ENCODE measurements at places on chromosomes 11 and 22. TPM values are rescaled to one million over a fixed set of nuclear protein-coding genes. Genes with fewer than 3 reads are reported as not detected.

The SMTNL1 gene
- polyA plus RNA-seq = not detected

GRCh38 chr11:130533871-130534270, 85.4 kb downstream of the ADAMTS15 start:
- H3K36me3 ChIP-seq = no peaks in the 10 kb centered on the region
- H3K4me1 ChIP-seq = peaks cover 12% of the 10 kb centered on the region
- peaks cover 5% of the 10 kb centered on the region for H3K27me3 ChIP-seq
- no peak overlapping the region for H3K27ac ChIP-seq
- no peak for DNase-seq

The SHANK2 gene
- 2.2 TPM for polyA plus RNA-seq

The MS4A4A gene
- 1.6 TPM for polyA plus RNA-seq

DNA sequence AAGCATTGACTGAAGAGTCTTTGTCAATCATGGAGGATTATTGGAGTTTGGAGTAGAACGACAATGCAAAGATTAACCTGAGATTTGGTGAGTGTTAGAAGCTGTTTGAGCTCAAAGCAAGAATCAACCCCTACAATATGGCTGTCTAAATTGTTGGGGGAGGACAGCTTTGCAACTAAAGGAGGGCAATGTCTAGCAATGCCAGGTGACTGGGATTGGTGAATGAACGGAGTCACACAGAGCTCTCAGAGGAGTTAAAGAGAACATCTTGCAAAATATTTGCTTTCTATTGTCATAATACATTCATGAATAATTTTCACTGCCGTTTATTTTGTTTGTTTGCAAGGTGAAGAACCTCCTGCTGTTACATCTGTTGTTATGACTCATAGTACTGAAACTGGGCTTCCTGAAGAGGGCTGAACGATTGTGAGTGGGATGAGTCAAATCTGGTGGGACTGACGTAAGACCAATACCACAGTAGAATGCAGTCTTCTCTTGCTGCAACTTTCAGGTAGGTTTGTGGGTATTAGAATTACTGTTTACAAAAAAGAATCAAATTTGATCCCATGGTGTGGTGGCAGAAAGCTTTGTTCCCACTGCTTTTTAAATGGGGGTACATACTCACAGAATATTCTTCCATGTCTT, 281.9 kb downstream of the CADM1 start:
- H3K4me3 ChIP-seq = no peak overlapping the region
- H3K36me3 ChIP-seq = no peaks in the 10 kb centered on the region
- peak overlapping the region; percentile 53 for H3K27ac ChIP-seq
- H3K4me1 ChIP-seq = no peaks in the 10 kb centered on the region

DNA sequence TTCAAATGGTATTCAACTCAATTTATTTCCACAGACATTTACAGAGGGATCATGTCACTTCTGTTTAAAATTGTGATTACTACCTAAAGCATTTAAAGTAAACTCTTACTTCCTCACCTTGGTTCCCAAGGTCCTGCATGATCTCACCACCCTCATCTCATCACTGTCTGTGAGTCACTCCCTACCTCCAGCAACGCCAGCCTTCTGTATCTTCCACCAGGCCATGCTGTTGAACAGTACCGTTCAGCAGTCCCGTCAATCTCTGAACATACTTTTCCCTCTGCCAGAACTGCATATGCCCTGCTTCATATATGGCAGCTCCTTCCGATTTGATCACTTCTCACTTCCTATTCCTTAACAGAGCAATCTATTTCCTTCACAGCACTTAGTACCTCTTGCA, 2.0 kb downstream of the FBXO3 start:
- DNase-seq = no peak
- no peak overlapping the region for H3K4me3 ChIP-seq
- peaks cover 5% of the 10 kb centered on the region for H3K4me1 ChIP-seq
- H3K36me3 ChIP-seq = peaks cover 5% of the 10 kb centered on the region

The SEPTIN3 gene
- 1.2 TPM for polyA plus RNA-seq

The SCGB1C1 gene
- polyA plus RNA-seq = not detected

DNA sequence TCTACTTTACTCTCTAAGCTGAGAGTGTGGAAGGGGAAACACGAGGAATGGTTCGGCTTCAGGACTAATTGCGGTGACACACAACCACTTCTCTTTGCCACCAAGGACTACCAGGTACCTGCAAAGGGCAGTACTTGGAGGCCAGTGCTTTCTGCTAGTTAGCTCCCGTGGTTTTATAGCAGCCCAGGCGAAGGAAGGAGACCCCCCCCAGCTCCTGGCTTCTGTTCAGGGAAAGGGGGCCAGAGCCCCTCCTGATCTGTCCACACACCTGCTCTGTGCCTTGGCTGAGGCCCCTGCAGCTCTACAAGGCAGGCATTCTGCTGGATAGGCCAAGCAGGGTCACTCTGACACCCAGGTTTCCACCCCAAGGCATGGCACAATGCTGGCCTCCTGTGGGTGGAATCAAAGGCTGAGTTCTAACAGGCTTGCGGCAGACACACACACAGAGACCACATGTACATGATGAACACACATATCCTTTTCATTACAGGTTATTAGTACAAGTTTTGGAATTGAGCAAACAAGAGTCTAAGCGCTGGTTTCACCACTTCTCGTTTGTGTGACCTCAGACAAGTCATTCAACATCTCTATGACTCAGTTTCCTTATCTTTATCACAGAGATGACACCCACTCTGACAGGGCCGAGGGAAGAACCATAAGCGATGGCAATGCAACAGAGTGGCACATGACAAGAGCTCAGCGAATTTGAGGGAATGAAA, 7.5 kb downstream of the SERPIND1 start:
- H3K36me3 ChIP-seq = peaks cover 11% of the 10 kb centered on the region
- no peaks in the 10 kb centered on the region for H3K27me3 ChIP-seq
- no peak overlapping the region for H3K4me3 ChIP-seq
- no peak for DNase-seq

- H3K4me3 ChIP-seq = no peak overlapping the region
- no peaks in the 10 kb centered on the region for H3K4me1 ChIP-seq
- H3K36me3 ChIP-seq = no peaks in the 10 kb centered on the region
- DNase-seq = no peak
- H3K27ac ChIP-seq = no peak overlapping the region
- no peaks in the 10 kb centered on the region for H3K27me3 ChIP-seq
Measured at GRCh38 chr11:23865341-23865975, 631.4 kb upstream of the LUZP2 start.

The MAJIN gene
- not detected for polyA plus RNA-seq

DNA sequence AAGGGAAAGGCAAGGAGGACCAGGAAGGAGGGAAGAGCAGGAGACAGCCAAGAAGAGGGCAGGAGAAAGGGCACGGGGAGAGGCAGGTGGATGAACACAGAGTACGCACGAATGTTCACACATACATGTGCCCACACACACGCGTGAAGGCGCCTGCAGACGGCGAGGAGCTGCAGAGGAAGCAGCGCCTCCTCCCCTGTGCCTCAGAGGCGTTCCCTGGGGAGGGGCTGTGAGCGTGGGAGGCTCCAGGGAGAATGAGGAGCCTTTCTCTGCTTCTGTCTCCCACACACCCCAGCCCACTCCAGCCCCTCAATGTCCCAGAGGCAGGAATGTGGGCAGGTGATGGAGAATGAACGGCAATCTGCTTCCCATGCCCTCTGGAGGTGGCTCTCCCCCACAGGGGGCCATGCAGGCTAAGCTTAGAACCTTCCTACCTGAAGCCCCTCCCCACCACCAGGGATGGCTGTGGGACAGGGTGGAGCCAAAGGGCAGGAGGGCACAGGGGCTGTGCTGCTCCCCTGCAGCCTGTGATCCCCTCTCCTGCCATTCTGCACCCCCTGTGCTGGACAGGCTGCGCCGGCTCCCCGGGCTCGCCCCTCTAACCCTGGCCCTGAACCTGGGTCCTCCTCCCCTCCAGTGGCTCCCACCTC, 25.3 kb downstream of the PPM1F start:
- H3K36me3 ChIP-seq = peaks cover 1% of the 10 kb centered on the region
- H3K4me3 ChIP-seq = no peak overlapping the region
- H3K4me1 ChIP-seq = no peaks in the 10 kb centered on the region
- H3K27me3 ChIP-seq = no peaks in the 10 kb centered on the region

DNA sequence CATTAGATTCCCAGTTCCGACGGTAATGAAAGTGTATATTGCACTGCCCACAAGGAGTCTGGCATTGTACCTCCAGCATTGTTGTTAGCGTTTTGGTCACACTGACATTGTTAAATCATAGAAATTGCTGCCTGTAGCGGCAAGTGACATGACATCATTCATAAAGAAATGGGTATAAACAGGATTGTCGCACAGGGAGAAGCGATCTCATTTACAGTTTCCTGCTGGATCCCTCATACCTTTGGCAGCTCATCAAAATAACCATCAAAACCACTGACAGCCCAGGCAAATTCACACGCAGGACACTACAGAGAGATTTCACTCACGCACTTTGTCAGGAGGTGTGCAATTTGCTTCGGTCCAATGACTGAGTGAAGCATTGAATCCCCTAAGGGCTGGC, 3.5 kb downstream of the HTR3B start:
- no peaks in the 10 kb centered on the region for H3K27me3 ChIP-seq
- DNase-seq = no peak
- H3K36me3 ChIP-seq = no peaks in the 10 kb centered on the region
- no peak overlapping the region for H3K27ac ChIP-seq
- H3K4me1 ChIP-seq = no peaks in the 10 kb centered on the region
- H3K4me3 ChIP-seq = no peak overlapping the region

DNA sequence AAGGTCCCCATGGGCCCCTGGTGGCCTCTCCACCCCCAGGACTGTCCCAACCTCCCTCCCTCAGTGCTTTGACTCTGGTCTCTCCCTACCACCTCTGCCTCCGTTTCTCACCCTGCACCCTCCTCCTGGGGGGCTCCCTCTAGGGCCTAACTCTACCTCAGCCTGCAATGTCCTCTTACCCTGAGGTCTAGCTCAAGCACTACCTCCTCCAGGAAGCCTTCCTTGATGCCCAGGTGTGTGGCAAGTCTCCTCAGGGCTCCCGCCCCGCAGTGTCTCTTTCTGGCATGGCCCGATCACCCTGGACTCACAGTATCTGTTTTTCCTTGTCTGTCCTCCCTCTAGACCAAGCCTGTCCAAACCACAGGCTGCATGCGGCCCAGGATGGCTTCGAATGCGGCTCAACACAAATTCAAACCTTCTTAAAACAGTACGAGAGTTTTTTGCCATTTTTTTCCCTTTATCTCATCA, 90.8 kb downstream of the PHF21B start:
- no peak overlapping the region for H3K27ac ChIP-seq
- H3K36me3 ChIP-seq = no peaks in the 10 kb centered on the region
- DNase-seq = no peak
- no peaks in the 10 kb centered on the region for H3K27me3 ChIP-seq
- H3K4me3 ChIP-seq = no peak overlapping the region

GRCh38 chr11:115279813-115280761, 224.1 kb downstream of the CADM1 start:
- H3K36me3 ChIP-seq = no peaks in the 10 kb centered on the region
- H3K4me3 ChIP-seq = no peak overlapping the region
- no peak overlapping the region for H3K27ac ChIP-seq

The BSX gene
- not detected for polyA plus RNA-seq

- no peak for DNase-seq
- H3K27me3 ChIP-seq = no peaks in the 10 kb centered on the region
- H3K4me1 ChIP-seq = peaks cover 7% of the 10 kb centered on the region
Measured at GRCh38 chr22:46780453-46780852, 18.0 kb downstream of the TBC1D22A start.

The KBTBD4 gene
- 10.5 TPM for polyA plus RNA-seq

The CASP4 gene
- 113 TPM for polyA plus RNA-seq

The ENTHD1 gene
- not detected for polyA plus RNA-seq

DNA sequence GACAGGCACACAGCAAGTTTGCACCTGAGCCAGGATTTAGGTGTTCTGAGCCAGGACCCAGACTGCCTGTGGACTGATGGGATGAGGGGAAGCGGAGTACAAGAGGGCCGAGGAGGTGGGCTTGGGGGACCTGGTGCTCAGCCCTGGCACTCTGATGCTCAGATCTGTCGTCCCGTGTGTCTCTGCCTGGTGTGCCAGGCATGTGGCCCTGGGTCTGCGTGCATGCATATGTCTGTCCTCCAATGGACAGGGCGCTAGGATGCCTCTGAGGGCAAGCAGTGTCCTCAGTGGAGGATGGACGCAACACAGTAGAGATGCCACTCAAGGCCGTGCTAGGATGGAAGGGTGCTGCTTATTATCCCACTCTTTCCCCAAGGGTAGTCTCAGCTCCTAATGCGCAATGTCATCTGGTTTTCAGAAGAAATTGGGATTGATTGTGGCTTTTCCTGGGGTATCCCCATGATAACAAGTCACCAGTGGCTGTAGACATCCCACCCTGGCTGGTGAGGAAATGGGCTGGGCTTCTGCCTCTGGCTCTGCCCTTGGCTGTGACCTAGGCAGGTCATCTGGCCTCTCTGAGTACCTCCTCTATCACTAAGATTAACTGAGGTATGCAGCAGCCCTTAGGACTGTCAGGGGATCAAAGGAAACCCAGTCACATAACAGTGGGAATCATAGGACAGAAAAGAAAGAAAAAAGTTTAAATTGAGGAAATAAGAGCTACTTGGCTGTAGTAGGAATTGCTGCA, 35.7 kb upstream of the SUSD2 start:
- H3K36me3 ChIP-seq = no peaks in the 10 kb centered on the region
- H3K27ac ChIP-seq = peak overlapping the region; percentile 28
- H3K4me1 ChIP-seq = peaks cover 62% of the 10 kb centered on the region
- H3K27me3 ChIP-seq = no peaks in the 10 kb centered on the region
- H3K4me3 ChIP-seq = no peak overlapping the region

The CRYBA4 gene
- polyA plus RNA-seq = not detected

The PDE2A gene
- polyA plus RNA-seq = 31.6 TPM

DNA sequence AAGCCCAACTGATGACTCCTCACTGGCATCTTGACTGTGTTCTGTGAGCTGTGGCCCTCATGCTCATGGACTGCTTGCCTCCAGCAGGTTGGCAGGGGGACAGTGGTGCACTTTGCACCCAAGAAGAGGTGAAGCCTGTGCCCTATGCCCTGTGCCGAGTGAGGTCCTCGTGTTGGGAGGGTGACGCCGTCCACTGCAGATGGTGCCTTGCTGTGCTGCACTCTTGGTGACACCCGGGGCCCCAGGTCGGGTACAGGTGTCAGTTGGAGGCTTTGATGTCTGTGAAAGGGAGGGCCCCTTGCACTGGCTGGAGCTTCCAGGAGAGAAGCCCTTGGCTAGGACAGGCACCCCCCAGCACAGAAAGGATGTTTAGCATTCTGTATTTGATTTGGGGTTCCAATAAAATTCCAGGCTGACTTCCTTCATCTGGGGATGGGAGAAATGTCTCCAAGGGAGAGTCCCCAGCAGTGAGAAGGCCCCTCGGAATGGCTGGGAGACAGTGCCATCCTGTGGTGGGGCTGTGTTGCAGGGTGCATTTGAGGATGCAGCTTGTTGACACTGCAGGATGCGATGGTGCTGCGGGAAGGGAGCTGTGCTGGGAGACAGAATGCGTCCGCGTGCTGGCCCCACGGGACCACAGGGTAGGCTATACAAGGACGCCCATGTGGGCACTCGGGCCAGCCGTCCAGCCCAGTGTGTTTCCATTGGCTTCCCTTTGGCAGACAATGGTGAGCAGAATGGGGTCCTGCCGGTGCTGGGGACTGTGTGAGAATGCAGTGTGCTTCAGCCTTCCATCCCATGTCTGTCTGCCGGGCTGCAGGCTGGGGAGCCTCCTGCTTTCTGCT, 2.5 kb upstream of the ZDHHC8 start:
- H3K27ac ChIP-seq = no peak overlapping the region
- peaks cover 2% of the 10 kb centered on the region for H3K36me3 ChIP-seq
- H3K27me3 ChIP-seq = no peaks in the 10 kb centered on the region
- peaks cover 29% of the 10 kb centered on the region for H3K4me1 ChIP-seq
- peak; percentile 46 for DNase-seq
- H3K4me3 ChIP-seq = no peak overlapping the region

GRCh38 chr22:44382116-44383038, 69.6 kb upstream of the SHISAL1 start:
- H3K4me3 ChIP-seq = no peak overlapping the region
- DNase-seq = no peak
- H3K36me3 ChIP-seq = no peaks in the 10 kb centered on the region
- H3K27me3 ChIP-seq = no peaks in the 10 kb centered on the region

The OR56B4 gene
- not detected for polyA plus RNA-seq
